EH (cell line): ENCODE measurements at places on chromosomes 12 and 14.

- DNase-seq, result no peak
Measured at GRCh38 chr14:101887219-101887618, 77.2 kb upstream of the DYNC1H1 start.

GRCh38 chr14:86404989-86405649, 875.2 kb downstream of the FLRT2 start:
- no peak for DNase-seq

DNA sequence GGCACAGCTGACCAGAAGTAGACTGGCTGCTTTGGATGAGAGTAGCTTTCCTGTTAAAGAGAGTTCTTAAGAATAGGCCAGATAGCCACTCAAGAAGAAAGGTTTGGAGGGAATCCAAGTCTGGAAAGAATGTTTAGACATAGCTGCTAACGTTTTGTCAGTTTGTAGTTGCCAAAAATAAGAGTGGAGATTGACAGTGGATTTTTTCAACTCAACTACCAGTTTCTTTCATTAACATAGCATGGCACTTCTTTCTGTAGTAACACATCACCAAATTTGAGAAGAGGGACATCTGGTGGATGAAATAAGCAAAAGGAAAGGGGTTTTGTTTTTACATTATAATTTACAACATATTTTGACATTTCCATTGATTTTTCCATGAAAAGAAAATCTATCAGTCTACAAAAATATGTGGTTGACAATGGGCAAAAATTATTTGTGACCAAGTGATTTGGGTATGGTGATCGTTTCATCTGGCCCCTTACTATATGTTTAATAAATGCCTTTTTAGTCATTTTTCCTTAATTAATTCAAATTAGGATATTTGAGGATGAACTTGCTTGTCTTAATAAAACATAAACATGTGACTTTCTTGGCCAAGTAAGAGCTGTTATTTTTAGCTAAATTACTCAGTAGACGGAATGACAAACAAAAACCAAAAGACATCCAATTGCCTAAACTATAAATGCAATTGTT, 71.1 kb downstream of the PTPRR start:
- DNase-seq, result peak; percentile 12

DNA sequence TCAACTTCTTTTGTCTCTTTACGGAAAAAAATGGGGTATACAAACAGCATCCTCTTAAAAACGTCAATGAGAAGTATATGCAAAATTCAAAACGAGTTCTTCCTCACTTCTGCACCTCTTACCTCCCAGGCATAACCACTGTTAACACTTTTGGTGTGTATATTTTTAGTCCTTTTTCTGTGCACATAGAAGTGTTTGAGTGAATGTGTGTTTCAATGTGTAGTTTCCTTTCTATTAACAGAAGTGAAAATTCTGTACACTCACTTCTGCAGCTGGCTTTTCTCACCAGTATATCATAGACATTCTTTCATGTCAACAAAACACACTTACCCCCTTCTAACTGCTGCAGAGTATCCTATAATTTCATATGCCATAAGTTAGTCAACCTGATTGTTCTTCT, 5.4 kb downstream of the UBR7 start:
- DNase-seq, result no peak

GRCh38 chr12:54005531-54005852, 3.3 kb upstream of the HOXC8 start:
- DNase-seq, result no peak

DNA sequence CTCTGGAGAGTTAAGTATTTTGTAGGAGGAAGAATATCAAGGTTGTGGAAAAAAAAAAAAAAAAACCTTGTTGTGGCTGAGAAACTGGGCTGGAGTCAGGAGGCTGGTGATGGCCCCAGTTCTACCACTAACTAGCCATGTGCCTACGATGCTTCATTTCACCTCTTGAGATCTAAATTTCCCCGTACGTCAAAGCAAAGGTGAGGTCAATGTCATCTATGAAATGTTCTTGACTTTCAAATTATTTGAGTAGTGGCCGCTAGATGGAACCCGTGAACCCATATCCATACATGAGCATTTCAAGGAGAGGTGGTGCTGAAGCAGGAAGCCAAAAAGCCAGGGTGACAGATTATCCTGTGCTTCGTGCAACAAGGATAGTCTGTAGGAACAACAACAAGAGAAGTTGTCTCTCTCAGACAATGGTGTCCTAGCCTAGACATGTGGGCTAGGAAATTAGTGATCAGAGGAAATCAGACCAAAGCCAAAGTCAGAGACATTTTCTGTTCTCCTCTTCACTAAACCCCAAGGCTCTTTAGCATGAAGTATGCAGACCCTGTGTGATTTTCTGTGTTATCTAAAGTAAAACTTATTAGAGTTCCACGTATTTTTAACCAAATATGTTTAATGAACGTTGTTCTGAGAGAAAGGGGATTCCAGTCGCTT, 95.5 kb upstream of the ETV6 start:
- DNase-seq, result peak; percentile 69
